ENCODE measurements at places on chromosomes 7 and 10. TPM values are rescaled to one million over a fixed set of nuclear protein-coding genes. Genes with fewer than 3 reads are reported as not detected.

Gene SH2D4B
- not detected for total RNA-seq

DNA sequence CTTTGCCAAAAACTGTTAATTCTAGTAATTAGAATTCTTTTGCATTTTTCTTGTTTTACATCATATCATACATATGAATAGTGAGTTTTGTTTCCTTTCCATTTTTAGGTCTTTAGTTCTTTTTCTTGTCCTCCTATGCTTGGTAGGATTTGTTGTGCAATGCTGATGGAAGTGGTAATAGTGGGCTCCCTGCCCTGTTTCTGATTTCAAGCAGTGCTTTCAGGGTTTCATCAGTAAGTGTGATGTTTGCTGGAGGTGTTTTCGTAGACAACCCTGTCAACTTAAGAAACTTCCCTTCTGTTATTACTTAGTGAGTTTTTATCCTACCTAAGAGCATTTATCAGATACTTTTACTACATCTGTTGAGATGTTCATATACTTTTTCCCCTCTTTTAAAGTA, 50.5 kb downstream of the CSGALNACT2 start:
- DNase-seq = no peak

GRCh38 chr7:30894866-30895605, 16.6 kb upstream of the AQP1 start:
- DNase-seq = no peak

- DNase-seq = no peak
Observed at GRCh38 chr10:3955493-3955892, 170.5 kb upstream of the KLF6 start.

Gene PDE1C
- 10.2 TPM for total RNA-seq

Data from Caki2 (cell line).